ENCODE measurements at places on chromosomes 5 and 9.

GRCh38 chr5:124644138-124644537 is 102.3 kb downstream of the ZNF608 start:
- no peak for DNase-seq

DNA sequence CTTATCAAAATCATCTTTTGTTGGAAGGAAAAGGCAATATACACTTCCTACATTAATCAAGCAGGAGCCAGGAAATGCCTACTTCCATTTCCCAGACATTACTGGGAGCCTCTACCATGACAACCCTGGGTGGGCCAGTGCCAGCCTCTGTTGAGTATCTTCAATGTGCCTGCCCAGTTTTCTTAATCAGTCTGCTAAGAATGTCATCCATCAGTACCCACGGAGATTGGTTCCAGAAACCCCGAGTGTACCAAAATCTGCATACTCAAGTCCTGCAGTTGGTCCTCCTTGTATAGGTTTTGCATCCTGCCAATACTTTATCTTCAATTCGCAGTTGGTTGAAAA is 82.4 kb downstream of the MARCHF3 start:
- DNase-seq, result no peak

DNA sequence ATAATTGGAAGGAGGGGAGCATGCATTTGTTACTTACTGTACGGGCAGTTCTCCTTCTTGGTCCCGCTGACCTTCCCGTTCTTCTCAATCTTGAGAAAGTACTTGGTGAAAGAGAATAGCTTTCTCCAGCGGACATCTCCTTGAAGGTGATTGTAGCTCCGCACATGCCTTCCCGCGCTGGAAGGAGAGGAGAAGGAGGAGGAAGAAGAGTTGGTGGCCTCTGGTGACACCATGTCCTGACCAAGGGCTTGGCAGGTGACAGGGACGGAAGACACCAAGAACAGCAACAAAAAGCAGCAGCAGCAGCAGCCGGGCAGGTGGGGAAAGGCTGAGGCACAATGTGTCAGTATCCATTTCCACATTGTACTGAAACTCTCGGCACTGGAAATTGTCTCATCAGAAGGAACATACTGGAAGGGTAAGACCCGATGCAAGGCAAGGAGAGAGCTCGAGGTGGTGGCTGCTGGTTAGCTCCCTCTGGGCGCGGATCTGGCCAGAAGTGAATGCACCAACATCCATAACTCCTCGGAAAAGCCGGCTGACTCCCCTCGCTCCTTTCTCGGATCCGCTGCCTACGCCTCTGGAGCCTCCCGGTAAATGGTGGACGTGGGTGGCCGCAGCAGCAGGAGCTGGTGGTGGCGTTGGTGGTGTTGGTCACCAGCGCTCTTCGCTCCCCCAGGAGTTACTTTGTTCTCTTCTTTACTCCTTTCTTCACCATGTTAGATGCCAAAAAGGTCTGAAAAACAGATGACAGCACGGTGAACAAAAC is 715 bp downstream of the FGF10 start:
- peak; percentile 28 for DNase-seq

- no peak for DNase-seq
Measured at GRCh38 chr9:75299324-75299723, 211.0 kb downstream of the OSTF1 start.

- DNase-seq, result no peak
Measured at GRCh38 chr9:131661568-131662288, 78.1 kb downstream of the RAPGEF1 start.

DNA sequence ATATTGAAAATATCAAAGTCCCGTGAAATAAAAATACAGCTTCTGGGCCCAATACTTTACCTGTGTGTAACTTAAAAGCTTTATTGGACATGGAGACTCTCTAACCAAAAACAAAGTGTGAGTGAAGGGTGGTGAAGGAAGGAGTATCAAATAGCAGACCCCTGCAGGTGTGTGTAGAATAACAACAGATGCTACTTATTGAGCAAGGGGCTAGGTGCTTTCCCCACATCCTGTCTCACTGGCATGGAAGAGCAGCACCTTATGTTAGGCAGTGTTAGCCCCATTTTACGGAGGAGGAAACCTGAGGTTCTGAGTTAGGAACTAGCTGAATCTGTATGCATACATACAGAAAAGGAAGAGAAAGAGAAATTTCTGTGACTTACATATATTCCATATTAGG is 21.8 kb downstream of the SLIT3 start:
- DNase-seq, result no peak

- DNase-seq, result peak; percentile 18
Measured at GRCh38 chr9:8234316-8234715, 434.7 kb upstream of the DMAC1 start.

DNA sequence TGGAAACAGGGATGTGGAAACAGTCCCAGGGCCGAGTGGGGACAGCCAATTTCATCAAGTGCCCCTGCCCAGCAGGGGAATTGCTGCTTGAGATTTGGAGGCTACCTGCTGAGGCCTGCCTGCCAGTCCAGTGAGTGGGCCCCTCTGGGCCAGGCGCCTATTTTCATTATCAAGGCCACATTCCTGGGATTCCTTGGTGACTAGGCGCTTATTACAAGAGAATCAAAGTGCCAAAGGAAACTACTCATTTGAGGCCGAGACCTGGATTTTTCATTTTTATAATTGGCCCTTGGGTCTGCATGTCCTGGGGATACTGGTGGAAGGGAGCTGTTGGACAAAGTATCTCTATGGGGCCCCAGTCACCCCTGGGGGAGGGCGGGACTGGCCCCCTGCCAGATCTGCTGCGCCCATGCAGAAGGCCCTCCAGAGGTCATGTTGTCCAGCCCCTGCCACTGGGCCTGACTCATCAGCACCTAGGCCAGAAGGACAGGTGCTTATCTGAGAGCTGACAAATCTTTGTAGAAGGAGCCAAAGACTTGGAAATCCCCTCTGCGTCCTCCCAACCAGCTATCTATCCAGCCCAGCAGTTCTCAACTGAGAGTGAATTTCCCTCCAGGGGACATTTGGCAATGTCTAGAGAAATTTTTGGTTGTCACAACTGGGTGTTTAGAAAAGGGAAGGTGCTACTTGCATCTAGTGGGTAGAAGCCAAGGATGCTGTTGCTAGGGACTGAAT is 45.6 kb downstream of the FOXI1 start:
- DNase-seq, result peak; percentile 45

DNA sequence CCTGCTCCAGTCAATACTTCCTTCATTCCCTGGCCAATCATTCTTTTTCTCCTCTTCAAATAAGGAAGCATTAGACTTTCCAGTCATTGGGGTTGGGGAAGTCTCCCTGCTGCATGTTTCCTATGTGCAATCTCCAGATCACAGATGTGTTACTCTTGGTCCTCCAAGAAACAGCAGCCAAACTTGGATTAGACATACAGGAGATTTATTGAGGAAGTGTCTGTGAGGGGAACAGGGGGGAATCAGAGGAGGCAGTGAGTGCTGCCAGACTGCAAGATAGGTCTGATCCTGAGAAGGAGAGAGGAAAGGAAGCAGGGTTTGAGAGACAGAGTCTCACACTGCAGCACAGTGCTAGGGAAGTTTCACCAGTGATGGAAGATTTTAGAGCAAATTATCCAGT is 40.6 kb upstream of the SLIT3 start:
- DNase-seq, result no peak

DNA sequence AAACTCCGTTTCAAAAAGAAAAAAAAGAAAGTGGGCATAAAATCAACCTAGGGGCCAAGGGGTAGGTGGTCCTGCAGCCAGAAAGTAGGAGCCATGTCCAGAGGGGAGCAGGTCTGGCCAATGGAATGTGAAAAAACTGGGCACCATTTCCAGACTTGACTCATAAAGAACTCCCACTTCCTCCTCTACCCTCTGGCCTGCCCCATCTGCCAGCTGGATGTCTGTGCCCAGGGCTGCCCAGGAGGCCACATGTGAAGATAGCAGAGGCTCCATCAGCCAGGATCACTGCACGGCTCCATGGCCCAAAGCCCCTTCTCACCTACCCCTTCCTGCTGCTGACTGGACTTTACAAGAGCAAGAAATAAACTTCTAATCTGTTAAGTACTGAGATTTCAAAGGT is 42.1 kb upstream of the EEIG1 start:
- DNase-seq, result no peak

DNA sequence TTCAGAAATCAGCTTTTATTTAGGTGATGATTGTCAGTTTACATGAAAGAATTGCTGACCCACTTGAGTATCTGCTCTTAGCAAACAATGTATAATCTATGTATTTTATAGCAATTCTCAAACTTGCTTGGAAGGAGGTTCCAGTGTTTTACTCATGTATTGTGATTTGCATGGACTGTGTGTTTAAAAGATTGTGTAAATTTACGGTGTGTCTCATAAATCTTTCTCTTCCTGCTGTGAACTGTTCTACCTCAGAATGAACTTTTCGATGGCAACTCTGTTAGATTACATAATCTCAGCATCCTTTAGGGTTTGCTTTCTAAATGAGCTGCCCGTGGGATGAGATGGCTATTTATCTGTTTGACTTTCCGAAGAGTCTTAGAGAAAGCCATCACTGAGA is 122.5 kb downstream of the MEF2C start:
- DNase-seq, result no peak

DNA sequence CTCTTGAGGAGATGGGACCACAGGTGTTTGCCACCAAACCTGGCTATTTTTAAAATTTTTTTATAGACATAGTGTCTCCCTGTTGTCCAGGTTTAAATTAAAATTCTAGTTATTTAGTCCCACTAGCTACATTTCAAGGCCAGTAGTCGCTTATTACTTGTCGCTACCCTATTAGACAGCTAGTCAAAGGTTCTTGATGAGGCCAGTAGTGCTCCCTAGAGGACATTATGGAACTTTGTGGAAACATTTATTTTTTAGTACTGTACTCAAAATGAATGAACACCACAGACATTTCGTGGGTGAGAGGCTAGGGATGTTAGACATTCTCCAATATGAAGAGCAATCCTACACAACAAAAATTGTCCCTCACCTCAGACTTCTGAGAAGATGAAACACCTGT is 14.4 kb upstream of the GRXCR2 start:
- no peak for DNase-seq

GRCh38 chr9:127437497-127438264 is 13.5 kb downstream of the ZNF79 start:
- no peak for DNase-seq

GRCh38 chr5:79840084-79840990 is 150.7 kb downstream of the CMYA5 start:
- no peak for DNase-seq

DNA sequence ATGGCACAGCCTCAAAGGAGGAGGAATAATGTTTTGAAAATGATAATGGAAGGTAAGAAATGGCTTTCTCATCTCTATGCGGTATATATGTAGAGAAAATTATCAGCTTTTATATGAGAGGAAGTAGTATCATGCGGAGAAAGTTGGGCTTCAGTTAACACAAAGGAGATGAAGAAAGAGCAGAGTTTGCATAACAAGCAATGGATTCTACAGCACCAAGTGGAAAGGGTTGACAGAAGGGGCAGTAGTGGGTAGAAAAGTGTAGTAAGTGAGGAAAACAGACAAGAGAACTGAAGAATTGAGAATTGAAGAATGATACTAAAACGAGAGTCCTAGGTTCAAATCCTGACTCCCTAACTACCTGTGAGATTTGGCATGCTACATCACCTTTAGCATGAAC is 51.0 kb downstream of the GNG10 start:
- DNase-seq, result no peak

DNA sequence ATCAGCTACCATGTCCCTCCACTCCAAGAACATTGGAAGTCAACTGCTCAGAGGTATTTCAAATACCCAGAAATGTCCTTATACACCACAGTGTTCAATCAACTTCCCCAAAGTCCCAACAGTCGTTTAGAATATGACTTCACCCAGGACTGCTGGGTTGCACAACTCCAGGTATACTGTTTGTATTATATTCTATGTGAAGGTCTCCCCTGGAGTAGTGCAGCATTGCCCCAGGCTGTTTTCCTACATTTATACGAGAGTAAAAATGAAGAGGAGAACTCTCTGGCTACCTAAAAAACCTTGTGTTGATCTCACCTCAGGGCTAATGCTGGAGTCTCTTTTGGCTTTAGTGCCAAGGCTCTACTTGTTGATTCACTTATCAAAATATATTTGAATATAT is 183.6 kb upstream of the MAP3K1 start:
- no peak for DNase-seq

- no peak for DNase-seq
Measured at GRCh38 chr5:90347462-90347861, 62.1 kb downstream of the CETN3 start.

- no peak for DNase-seq
Measured at GRCh38 chr9:100756217-100756616, 178.3 kb downstream of the CAVIN4 start.

- DNase-seq, result peak; percentile 89
Measured at GRCh38 chr9:136283291-136284235, 20.3 kb downstream of the CCDC187 start.

GRCh38 chr9:120369608-120370220 is 210.3 kb downstream of the CDK5RAP2 start:
- DNase-seq, result no peak

DNA sequence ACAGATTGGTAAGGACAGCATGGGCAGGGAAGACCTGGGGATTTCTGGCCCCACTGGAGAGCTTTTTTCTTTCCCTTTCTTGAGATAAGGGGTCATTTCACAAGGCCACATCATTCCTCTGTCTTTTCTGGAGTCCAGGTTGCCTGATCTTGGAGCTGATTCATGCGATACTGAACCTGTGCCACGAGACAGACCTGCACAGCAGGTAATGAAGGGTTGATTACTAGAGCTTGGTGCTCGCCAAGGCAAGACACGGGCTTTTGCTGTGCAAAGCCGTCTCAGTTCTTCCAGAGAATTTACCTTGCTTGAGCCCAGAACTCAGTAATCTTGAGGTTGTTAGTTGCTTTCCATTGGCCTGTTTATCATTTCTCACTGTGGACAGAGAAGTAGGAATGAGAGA is 39.2 kb downstream of the NUP188 start:
- no peak for DNase-seq

GRCh38 chr9:121299467-121300282 is 31.7 kb downstream of the GSN start:
- DNase-seq, result peak; percentile 23

DNA sequence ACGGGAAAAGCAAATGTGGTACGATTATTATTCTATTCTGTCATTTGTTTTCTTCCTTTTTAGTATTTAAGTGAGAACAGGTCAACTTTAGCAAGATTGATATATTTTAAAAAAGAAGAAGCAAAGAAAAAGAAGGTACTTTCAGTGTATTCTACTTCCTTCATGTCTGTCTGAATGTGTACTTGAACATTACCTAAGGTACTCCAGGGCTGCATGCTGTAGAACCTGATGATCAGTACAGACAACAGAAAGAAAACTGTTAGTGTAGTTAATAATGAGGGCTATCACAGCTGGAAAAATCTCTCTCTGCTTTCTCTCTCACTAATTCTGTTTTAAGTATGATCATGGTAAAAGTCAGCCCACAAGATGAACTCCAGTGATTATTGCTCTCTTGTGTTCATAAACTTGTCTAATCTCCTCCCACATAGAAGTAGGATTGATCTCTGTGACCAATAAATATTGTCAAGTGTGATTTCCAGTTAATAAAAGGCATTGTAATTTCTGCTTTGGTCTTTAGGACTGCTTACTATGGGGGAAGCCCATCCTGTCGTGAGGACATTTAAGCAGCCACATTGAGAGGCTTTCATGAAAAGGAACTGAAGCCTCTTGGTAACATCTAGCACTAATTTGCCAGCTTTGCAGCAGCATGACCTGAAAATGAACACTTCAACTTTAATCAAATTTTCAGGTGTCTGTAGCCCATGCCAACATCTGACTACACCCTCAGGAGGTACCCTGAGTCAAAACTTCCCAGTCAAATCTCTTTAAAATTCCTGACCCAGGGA is 864.0 kb upstream of the ACO1 start:
- DNase-seq, result no peak

GRCh38 chr5:179612577-179613459 is 10.7 kb downstream of the HNRNPH1 start:
- DNase-seq, result peak; percentile 5

GRCh38 chr5:69202497-69202896 is 13.1 kb downstream of the CENPH start:
- no peak for DNase-seq

- DNase-seq, result no peak
Measured at GRCh38 chr5:135332519-135333150, 66.4 kb downstream of the MACROH2A1 start.
